ENCODE measurements at places on chromosomes 6 and 20.

DNA sequence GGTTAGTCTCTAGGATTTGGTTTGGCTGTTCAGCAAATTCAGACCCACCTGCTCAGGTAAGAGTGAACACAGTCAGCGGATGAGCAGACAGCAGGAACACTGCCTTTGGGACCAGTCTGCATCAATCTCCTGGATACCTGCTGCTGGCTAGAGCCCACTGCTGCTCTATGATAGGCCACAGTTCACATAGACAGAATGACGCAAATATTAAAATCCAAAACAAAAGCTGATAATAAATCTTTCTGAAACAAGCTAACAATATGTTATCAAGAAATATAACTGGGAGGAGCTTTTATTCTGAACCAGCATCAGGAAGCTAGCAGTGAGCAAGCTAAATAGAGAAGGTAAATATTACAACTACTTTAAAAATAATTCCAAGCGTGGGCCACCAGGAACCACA is at the start of gene TAAR1:
TSS of gene TAAR1 (minus strand) at position 101 of the 400 bp plus-strand sequence. CDS start 13,179 bp downstream, outside the sequence.
- DNase-seq, result no peak

GRCh38 chr20:34979366-34980153 is 23.9 kb downstream of the MYH7B start:
- DNase-seq, result no peak

DNA sequence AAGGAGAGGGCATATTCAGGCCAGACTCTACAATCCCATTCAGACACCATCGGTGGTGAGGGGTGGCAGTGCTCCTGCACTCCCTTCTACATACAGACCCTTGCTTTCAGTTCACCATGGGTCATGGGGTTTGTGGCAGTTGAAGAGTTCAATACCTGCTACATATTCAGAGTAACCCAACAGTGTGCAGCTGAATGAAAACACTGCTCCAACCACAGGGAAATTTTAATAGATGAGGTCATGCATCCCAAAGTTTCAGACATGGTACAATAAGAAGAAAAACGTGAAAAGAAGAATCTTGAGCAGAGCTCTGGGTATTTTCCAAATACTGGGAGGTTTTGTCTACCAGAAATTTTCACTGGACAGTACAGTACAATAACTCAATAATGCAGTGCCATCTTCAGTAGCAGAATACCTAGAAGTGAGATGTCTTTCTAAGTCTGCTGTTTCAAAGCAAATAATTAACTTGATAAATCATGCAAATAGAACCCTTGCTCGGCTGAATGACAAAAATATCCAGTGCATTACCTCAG is 162.1 kb downstream of the PTPRK start:
- no peak for DNase-seq

DNA sequence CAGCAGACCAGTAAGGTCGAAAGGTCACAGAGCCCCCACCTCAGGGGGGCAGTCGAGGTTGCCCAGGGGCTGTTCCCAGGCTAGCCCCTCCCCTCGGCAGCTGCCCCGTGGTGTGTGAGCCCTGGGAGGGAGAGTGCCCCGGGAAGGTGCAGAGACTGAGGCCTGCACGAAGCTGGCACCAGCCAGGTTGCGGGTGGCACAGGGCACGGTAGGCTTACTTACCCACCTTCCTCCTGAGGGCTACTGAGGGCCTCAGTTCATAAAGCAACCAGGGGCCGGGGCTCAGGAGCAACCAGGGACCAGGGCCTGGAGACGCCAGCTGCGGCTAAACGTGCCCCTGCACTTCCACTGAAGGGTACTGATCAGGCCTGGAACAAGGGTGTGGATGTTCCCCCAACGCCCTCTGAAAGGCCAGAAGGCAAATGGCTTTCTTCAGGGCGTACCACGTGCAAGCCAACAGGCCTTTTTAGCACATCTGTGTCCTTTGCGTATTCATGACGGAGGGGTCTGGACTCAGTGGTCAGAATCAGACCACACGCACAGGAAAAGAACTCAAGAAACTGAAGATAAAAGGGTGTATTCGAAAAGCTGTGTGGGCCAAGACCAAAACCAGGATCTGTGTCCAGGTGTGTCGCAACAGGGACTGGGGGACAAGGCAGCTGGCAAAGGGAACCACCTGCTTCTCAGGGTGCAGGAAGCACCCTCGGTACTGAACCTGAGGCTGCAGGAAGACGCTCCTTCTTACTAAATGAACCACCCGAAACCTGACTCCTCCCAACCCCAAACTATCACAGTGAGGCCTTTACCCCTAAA is 24.5 kb upstream of the TCFL5 start:
- no peak for DNase-seq

DNA sequence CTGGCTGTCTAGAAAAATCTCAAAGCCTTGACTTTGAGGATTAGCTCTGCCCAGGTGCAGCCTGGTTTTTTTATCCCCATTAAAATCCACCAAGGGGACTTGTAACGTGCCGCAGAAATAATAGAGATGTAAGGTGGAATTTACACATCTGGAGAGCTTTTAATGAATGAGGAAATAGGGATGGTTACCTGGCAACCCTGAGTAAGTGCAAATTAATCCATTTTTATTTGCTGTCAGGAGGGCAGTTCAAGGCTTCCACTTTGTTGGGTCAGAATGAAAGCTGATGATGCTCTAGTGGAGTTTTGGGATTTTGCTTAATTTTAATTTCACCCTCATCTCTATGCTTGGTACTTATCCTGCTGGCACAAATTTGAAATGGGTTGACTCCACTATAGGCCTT is 163.4 kb upstream of the CEP162 start:
- no peak for DNase-seq

DNA sequence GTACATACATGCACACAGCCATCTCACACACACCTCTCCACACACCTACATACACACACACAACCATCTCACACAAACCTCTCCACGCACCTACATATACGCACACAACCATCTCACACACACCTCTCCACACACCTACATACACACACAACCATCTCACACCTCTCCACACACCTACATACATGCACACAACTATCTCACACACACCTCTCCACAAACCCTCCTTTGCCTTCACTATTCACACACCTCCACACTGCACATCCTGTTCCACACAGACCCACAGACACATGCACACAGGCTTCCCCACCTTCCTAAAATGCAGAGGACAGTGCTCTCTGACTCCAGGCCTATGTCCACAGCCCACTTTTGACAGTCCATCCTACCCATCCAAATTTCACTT is 16.3 kb upstream of the NINL start:
- no peak for DNase-seq

DNA sequence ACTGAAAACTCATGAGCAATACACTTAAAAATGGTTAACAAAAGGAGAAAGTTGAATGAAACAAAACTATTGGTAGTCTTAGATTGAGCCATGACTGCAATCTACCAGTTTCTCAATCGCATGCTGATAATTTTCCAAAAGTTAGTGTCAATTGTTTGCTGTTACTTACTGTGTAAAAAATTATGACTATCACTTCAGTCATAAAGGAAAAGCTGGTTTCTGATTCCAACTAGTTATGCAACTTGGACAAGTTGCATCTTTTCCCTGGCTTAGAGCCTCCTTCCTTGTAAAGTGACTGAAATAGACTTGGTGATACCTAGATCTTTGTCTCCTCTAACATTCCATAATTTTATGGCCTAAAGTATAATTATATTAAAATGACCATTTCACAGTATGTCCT is 88.3 kb upstream of the PAK5 start:
- no peak for DNase-seq

- DNase-seq, result no peak
Observed at GRCh38 chr20:1800180-1800579, 95.0 kb upstream of the SIRPA start.

DNA sequence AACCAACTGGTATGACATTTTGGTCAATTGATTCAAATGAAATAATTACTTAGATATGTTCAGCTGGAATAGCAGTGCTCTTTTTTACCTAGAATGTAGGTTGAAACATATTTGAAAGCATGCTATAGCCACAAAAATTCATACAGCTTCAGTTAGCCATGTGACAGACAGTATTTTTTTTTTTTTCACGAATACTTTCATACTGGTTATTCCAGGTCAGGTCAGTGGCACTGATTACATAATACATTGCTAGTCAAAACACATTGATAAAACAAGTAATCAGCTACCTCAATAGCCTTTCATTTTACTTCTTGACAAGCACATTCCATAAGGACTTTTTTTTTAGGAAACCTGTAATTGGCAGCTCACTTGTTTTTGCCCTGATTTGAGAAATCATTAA is 222.6 kb downstream of the EYA4 start:
- no peak for DNase-seq

DNA sequence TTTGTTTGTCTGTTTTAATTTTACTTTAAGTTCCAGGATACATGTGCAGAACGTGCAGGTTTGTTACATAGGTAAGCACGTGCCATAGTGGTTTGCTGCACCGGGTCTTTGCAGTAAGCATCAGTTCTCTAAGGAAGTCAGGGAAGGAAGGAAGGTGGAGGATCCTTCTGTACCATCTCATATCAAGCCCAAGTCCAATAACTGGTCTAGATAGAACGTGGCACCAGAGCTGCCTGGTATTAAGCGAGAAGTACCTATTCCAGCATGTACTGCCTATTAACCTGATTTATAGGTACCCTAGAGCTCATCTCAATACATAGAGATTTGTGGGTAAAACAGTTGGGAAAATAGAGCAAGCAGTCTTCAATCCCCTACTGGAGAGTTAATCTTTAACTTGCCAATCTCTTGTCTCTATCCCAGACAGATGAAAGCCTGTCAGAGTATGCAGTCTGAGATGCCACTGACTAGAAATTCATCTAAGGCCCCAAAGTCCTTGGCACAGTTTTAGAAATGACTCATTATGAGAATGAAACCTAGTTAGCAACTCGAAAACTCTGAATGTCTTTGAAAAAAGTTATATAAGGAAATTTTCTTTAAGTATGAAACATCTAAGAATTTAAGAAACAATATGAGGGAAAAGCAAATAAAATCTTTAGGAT is 144.9 kb downstream of the TFAP2A start:
- DNase-seq, result no peak

GRCh38 chr6:15453186-15453585 is 207.3 kb downstream of the JARID2 start:
- DNase-seq, result no peak

GRCh38 chr20:33393609-33394008 is 7.7 kb downstream of the CDK5RAP1 start:
- no peak for DNase-seq

DNA sequence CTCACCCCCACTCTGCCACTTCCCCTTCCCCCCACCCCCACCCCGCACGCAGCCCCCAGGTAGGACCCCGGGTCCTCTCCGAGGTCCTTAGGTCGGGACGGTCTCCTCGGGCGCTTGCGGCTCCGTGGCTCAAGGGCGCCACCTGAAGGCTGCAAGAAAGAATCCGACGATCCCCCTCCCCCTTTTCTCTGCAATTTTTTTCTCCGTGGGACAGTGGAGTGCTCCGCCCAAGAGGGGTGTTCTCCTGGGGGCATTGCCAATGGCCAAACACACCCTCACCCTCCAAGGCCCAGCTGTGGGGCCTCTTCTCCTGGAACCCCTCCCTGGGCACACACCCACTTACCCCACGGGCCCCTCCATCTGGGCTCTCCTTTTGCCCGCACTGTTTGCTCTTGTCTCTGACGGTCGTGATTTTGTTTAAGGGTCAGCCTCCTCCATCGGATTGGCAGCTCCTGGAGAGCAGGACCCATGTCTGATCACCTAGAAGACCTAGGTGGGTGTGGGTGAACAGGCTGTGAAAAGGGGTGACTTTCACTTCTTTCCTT is 1.1 kb upstream of the TMEM74B start:
- no peak for DNase-seq
